Stimulated activated CD8-positive, alpha-beta memory T cell treated with anti-CD3 and anti-CD28 coated beads, Interleukin-2, amount 100 ng/mL, for 1 hour (primary cell): ENCODE measurements at places on chromosomes 5 and 9.

GRCh38 chr5:171469326-171469725 lies 49.9 kb downstream of the FGF18 start:
- DNase-seq = no peak

DNA sequence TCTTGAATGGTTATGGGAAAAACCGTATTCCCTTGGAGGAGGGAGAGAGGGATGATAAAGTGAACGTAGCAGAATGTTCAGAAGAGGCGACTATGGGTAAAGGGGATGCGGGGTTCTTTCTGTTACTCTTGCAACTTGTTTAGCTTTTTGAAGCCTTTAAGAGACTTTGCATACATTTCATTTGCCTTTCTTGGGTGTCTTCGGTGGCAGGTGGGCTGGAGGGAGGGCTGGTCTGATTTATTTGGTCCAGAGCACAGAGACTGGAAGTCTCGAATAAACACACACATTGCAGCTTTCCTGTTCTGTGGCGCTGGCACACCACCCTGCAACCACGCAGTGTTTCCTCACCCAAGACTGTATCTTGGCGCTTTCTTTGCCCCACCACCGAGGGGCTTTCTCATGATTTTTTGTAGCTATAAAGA lies 23.2 kb downstream of the TTF1 start:
- DNase-seq = no peak

DNA sequence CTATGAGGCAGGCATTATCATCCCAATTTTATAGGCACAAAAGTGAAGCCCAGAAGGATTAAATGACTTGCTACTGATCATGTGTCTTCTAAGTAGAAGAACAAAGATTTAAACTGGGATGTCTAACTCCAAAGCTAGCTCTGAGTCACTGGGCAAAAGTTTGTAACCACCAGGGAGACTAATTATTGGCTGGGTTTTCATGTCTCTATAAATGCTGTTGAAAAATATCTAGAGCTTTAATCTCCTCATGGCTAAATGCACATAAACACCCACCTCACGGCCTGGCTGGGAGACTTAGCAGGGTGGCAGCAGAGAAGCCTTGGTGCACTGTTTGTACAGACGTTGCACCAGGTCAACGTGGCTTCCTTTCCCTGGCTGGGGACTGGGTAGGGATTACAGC lies 144.6 kb downstream of the MELK start:
- DNase-seq = no peak

DNA sequence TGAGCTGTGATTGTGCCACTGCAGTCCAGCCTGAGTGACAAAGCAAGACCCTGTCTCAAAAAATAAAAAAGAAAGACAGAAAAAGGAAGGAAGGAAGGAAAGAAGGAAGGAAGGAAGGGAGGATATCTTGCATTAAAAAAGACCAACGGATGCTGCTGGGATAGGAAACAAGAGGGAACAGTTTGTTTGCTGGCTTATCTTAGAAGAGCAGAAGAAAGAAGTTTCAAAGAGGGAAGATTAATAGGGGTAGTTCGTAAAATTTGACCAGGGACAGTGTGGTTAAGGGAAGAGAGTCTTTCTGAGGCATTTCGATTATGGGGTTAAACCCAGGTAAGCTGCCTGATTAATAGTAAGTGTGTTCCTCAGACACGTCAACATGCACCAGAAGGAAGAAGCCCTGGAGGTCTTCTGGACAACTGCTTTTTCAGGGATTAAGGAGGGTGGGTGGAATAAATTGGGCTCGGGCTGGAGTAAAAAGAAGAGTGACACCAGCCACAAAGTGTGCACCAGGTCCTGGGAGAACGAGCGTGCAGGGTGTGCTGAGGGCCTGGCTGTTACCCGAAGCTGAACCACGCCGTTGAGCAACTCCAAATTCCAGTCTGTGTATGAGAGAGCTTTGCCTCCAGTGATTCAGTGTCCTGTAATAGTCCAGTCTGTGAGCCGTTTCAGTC lies 24.8 kb downstream of the FYB1 start:
- DNase-seq = no peak

- DNase-seq = no peak
Observed at GRCh38 chr9:18890372-18890771, 142.6 kb downstream of the SAXO1 start.

- no peak for DNase-seq
Observed at GRCh38 chr5:126301056-126301455, 122.2 kb upstream of the GRAMD2B start.

DNA sequence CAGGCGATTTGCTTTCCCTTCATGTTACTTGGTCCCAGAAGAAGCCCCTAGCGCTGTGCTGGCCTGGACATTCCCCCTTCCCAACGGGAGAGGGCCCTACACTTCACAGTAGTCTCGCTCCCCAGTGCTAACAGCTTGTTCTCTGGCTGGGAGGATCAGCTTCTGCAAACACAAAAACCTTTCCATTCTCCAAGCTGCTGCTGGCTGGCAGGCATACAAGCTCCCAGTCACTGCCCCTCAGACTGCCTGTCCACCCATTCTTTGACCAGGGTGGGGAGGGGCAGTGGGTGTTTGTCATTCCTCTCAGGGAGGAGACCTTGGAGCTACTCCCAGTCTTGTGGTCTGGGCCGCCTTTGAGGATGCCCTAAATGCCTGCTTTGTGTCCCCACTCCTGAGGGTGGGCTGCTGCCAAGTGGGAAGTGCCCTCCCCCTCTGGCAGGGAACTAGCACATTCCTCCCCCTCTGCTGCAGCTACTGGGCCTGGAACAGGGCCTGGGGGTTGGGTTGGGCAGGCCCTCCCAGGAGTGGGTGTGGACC lies 20.8 kb downstream of the ENHO start:
- DNase-seq = no peak

DNA sequence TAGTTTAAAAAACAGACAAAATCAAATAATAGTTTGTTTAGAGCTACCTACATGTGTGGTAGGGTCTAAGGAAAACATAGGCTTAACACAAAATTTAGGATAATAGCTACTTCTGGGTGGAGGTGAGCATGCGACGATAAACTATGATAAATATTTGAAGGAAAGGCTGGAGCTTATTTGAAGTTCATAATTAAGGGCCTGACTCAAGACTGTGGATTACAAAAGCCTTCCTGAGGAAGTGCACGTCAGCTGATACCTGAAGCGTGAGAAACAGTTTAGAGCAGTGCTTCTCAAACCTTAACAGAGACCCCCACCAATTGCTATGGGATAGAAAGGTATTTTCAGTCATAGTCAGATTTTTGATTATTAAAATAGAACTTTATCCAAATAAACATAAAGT lies 20.4 kb upstream of the UBLCP1 start:
- no peak for DNase-seq

DNA sequence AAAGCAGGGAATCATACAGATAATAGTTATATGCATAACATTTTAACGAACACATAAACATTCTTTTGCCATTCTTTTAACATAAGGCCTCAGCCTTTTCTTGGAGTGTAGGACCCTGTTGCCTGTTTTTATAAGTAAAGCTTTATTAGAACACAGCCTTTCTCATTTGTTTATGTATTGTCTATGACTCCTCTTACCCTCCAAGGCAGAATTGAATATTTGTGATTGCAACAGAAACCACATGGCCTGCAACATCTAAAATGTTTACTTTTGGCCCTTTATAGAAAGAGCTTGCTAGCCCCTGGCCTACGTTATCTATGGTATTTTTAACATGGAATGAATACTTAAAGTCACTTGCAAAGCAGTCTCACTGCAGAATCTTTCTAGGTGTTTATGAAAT lies 2.6 kb downstream of the SLC31A1 start:
- no peak for DNase-seq

DNA sequence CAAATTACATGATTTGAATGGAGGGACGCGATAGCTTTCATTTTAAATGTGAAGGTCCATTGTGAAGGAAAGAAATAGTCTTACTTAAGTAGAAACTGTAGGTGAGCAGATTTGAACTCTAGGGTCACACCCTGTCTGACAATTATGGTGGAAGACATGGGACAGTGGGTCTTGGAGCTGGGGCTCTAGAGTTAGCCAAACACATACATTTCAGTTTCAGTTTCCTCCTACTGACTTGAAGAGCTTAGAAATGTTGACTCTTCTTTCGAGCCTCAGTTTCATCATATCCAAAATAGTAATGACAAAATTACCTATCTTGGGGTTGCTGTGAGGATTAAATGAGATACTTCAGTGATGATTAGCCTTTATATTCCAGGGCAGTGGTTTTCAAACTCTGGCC lies 314.2 kb downstream of the NTRK2 start:
- no peak for DNase-seq

- DNase-seq = no peak
Observed at GRCh38 chr5:176772271-176773210, 37.8 kb upstream of the UNC5A start.

DNA sequence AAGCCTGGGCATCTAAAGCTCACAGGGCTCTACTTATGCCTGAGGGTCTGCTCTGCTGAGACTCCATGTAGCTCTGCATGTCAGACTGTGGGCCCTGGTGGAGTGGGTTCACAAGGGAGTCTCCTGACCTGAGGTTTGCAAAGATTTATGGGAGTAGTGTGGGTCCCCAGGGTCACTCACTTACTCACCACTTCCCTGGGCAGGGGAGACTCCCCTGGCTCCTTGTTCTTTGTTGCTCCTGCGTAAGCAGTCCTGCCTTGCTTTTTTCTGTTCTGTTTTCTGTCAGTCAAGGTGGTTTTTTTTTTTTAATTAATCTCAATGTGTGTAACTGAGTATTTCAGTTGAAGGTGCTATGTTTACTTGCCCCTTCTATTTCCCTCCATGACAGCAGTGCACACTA lies 256.6 kb downstream of the TMEM38B start:
- DNase-seq = no peak

DNA sequence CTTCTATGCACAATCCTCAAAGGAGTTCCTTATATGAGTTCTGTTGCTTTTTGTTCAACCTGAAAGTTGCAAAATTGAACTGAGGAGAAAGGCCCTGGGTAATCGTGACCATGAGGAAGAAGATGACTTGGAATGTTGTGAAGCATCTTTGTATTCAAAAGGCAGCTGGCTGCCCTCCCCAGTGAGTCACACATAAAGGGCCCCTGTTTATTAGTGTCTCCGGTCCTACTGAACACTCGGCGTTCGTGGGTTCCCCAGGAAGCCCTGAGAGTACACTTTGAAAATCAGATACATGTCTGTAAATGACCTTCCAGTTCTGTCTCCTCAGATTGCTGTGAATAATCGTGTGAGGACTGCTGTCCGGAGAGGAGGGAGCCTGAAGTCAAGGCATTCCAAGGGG lies 73.6 kb downstream of the C9orf153 start:
- no peak for DNase-seq

- DNase-seq = no peak
Observed at GRCh38 chr5:9409413-9409960, 136.4 kb downstream of the SEMA5A start.

DNA sequence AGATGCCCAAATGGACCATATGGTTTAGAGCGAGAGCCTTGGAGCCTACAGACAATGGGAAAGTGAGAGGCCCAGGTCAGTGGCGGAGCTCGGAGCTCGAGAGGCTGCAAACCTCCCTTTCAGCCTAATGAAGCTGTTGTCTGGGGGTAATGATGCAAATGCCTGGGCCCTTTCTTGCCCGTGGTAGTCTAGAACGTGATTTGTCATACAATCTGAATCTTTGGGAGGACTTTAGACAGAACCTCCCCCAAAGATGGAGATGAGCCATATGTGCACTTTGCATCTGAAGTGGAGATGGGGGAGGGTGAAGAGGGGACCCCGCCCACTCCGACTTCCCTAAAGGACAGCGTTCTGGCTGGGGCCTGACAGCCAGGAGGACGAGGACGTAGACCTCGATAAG lies 10.3 kb upstream of the NEUROG1 start:
- no peak for DNase-seq

DNA sequence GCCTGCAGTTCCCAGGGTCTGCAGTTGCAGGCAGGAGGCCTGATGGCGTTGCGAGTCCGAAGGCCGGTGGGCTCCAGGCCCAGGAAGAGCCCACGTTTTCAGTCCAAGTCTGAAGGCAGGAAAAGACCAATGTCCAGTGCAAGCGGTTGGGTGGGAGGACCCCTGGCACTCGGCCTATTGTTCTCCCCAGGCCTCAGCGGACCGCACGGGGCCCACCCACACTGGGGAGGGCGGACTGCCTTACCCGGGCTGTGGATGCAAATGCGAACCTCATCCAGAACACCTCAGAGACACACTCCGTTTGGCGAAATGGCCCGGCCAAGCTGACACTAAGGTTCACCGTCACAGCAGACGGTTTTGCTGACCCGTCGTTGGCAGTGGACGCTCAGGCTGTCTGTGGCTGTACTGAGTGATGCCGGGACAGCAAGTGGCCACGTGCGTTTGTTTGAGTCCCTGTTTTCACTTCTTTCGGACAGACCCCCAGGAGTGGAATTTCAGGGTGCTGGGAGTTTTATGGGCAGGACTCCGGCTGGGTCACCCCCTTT lies 10.2 kb upstream of the SEC16A start:
- no peak for DNase-seq

DNA sequence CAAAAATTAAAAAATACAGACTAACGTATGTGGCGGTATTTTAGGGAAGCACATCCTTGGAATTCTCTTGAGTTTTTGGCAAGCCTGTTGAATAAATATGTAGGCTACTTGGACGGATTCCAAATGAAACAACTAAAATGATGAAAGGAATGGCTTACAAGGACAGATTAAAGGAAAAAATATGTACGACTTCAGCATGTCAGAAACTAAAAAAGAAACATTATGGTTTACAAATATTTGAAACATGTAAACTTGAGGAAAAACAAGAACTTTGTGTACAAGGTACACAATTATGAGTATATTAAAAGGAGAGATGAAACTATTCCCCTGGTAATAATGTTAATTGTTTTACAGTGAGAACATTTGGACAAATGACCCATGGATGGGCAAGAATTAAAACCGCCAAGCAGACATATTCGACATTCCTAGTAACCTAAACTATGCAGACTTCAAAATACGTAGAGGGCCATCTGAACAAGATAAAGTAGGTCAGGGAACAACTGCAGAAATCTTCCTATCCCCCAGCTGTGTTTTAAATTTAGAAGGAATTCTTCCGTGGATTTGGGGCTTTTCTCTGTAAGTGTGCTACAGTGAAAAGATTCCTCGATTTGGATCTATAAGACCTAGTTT lies 12.5 kb downstream of the EDIL3 start:
- DNase-seq = no peak

GRCh38 chr9:111350556-111350955 lies 20.5 kb upstream of the OR2K2 start:
- DNase-seq = no peak

DNA sequence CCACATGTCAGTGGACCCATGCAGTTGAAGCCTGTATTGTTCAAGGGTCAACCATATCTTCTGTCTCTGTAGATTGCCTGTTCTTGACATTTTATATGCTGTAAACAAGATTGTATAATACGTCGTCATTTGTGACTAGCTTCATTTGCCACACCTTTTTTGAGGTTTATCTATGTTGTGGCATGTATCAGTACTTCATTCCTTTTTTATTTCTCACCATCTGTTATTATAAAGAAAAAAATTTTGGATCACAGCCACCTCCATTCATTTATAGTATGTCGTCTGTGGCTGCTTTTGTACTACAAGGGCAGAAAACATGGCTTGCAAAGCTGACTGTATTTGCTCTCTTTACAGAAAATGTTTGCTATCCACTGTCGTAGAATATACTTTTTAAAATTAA lies 72.4 kb downstream of the TEK start:
- DNase-seq = no peak

DNA sequence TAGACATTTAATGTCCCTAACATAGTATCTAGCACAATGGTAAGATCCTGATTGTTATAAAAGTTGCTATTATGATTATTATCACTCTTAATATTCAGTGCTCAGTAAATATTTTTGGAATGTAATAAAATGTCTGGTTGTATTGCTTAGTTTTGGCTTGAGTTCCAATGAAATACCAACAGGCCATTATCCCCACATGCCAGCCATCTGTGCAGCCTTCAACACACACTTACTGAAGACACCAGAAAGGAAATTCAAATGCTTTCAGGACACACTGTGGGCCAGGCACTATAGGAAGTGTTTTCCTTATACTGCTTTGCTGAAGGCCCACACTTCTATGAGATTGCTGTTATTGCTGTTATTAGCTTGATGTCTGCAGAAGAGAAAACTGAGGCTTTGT lies 157.5 kb downstream of the TRIM32 start:
- no peak for DNase-seq
